ENCODE measurements at places on chromosomes 7 and 10.

GRCh38 chr7:30911133-30911532 is 520 bp upstream of the AQP1 start:
- H3K4me1 ChIP-seq, result peaks cover 34% of the 10 kb centered on the region
- no peak overlapping the region for H3K27ac ChIP-seq
- no peaks in the 10 kb centered on the region for H3K36me3 ChIP-seq
- DNase-seq, result no peak
- H3K4me3 ChIP-seq, result no peak overlapping the region

- H3K27me3 ChIP-seq, result no peaks in the 10 kb centered on the region
- H3K4me1 ChIP-seq, result no peaks in the 10 kb centered on the region
- no peak for DNase-seq
- no peaks in the 10 kb centered on the region for H3K36me3 ChIP-seq
These were observed 70.3 kb downstream of the C10orf143 start for GRCh38 chr10:130040351-130040750.

GRCh38 chr7:132581431-132581830 is 5.2 kb upstream of the PLXNA4 start:
- peaks cover 20% of the 10 kb centered on the region for H3K27me3 ChIP-seq
- H3K4me1 ChIP-seq, result no peaks in the 10 kb centered on the region
- H3K36me3 ChIP-seq, result no peaks in the 10 kb centered on the region
- no peak overlapping the region for H3K4me3 ChIP-seq

DNA sequence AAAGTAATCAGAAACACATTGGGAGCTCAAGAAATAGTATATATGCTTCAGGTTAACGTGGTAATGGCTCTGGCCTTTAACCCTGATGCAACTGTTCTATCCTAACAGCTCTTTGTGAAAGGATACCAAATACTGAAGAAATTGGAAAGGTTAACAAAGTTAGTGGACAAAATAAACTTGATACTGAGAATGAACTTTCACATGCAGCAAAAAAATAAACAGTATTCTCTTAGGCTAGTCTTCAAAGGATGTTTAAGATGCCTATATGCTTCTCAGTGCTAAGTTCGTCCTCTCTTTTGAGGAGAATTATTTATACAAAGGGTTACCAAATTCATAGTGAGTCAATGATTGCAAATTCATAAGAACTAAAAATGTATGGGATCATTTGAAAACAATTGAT is 256.2 kb upstream of the FERD3L start:
- H3K4me1 ChIP-seq, result peaks cover 20% of the 10 kb centered on the region
- H3K27me3 ChIP-seq, result no peaks in the 10 kb centered on the region
- no peak for DNase-seq
- no peak overlapping the region for H3K27ac ChIP-seq
- no peaks in the 10 kb centered on the region for H3K36me3 ChIP-seq

DNA sequence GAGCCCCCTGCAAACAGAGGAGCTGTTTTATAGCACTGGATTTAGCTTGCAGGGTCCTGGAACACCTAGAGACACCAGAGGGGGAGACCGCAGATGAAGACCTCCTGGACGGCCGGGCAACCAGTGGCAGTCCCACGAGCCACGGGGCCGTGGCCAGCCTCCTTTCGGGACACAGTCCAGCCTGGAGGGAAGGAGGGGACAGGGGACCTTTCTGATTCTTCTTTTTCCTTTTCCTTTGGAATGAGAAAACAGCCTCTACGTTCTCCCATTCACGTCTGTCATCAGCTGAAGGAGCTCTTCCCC is 35.4 kb upstream of the FAM20C start:
- H3K4me1 ChIP-seq, result peaks cover 7% of the 10 kb centered on the region
- H3K27me3 ChIP-seq, result no peaks in the 10 kb centered on the region
- no peak for DNase-seq
- no peaks in the 10 kb centered on the region for H3K36me3 ChIP-seq
- H3K4me3 ChIP-seq, result no peak overlapping the region

DNA sequence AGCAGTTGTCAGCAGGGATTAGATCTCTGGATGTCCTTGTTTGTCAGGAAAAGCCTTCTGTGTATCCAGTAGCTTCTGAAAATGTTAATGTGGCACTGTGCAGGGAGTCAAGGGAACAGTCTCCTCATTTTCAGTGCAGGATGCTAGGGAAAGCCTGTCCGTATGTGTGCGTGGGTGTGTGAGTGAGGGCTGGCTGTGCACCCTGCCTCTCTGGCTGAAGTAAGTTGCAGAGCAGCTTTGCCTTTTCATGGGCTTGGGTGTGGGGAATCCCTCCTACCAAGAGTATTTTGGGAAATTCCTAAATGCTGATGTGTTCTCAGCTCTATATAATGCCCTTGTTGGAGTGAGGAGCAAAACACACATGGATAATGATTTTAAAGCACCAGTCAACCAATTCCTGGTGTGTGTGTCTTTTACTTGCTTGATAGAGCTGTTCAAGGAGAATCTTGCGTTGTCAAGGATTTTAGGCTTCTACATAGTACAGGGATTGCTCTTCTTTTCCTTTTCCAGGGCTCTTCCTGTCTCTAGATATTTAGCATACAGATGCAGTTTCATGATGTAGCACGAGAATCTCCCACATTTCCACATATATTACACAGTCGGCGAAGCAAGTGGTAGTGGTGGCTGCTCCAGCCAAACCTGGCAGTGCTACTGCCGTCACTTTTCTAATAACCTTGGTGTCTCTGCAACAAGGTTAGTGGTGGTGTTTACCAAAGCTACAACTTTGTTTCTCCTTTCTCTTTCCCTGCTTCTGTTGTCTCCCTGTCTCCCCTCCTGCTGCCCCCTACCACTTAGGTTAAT is 92.8 kb downstream of the MCU start:
- H3K27ac ChIP-seq, result no peak overlapping the region
- H3K36me3 ChIP-seq, result no peaks in the 10 kb centered on the region
- peaks cover 33% of the 10 kb centered on the region for H3K4me1 ChIP-seq

DNA sequence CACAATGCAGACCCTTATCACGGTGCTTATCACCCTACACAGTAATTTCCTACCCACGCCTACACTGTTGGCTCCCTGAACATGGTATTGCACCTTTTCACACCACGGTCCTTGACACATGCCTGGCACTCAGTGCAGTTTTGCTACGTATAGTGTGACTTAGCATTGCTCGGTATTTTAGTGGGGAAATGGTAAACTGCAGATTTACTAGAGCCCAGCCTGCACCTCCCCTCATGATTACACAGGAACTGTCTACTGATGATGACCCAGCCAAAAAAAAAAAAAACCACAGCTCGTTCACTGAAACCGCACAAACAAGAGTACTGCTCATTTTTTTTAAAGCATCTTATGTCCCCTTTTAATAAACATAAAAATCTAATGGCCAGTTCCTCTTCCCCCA is 124.2 kb upstream of the ZNF746 start:
- H3K4me3 ChIP-seq, result no peak overlapping the region
- H3K27me3 ChIP-seq, result no peaks in the 10 kb centered on the region
- H3K27ac ChIP-seq, result no peak overlapping the region

- H3K27ac ChIP-seq, result no peak overlapping the region
- DNase-seq, result peak; percentile 53
- no peaks in the 10 kb centered on the region for H3K4me1 ChIP-seq
These were observed 22.7 kb downstream of the DYNC1I1 start for GRCh38 chr7:95794917-95795515.

DNA sequence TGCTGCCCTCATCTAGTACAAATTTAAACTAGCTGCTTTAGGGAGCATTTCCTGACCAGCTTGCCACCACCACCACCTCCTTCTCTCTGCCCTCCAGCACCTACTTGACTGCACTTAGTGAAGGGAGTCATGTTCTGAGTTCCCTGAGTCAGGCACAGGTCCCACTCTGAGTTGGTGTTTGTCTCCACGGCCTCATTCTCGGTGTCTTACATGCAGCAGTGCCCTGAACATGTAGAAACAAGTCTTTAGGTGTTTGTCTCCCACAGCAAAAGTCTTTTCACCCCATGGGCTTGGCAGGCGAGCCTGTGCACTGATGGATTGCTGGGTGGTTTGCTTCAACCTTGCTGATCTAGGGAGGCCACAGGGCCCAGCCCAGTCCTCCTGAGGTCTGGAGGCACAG is 16.9 kb downstream of the TSPAN14 start:
- H3K27ac ChIP-seq, result no peak overlapping the region
- no peak for DNase-seq
- H3K36me3 ChIP-seq, result no peaks in the 10 kb centered on the region
- no peaks in the 10 kb centered on the region for H3K27me3 ChIP-seq
- no peak overlapping the region for H3K4me3 ChIP-seq

DNA sequence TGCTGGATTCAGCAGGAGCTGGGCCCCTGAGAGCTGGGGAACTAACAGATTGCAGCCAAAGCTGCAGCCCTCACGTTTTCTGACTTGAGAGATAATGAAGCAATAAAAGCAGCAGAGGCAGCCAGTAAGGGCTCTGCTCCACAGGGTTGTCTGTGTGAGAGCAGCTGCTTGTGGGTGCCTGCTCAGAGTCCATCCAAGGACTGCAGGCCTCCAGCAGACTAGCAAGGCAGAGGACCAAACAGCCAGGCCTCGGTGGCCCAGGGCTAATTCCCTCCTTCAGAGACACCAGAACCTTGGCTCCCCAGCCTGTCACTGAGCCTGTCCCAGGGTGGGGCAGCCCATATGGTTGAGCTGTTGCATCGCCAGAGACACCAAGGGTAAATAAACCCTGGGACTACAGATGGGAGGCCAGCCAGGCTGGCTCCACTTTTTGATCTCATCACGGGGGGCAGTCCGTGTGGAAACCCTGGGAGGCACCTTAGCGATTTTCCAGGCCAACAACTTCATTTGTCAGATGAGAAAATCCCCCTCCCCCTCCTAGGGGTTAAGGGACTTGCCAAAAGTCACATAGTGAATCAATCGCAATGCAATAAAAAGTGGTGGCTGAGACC is 229.2 kb downstream of the WDR11 start:
- H3K27ac ChIP-seq, result no peak overlapping the region
- no peak overlapping the region for H3K4me3 ChIP-seq
- DNase-seq, result no peak
- no peaks in the 10 kb centered on the region for H3K4me1 ChIP-seq
- no peaks in the 10 kb centered on the region for H3K27me3 ChIP-seq
- no peaks in the 10 kb centered on the region for H3K36me3 ChIP-seq

GRCh38 chr10:58756130-58756719 is 243.6 kb downstream of the BICC1 start:
- no peaks in the 10 kb centered on the region for H3K36me3 ChIP-seq
- peak; percentile 70 for DNase-seq
- H3K27me3 ChIP-seq, result no peaks in the 10 kb centered on the region
- peak overlapping the region; percentile 97 for H3K27ac ChIP-seq
- peak overlapping the region; percentile 74 for H3K4me3 ChIP-seq
- peaks cover 50% of the 10 kb centered on the region for H3K4me1 ChIP-seq

- peaks cover 4% of the 10 kb centered on the region for H3K27me3 ChIP-seq
- no peak overlapping the region for H3K27ac ChIP-seq
- H3K36me3 ChIP-seq, result no peaks in the 10 kb centered on the region
- DNase-seq, result peak; percentile 79
These were observed 98.3 kb downstream of the TMEM130 start for GRCh38 chr7:98771519-98771918.

DNA sequence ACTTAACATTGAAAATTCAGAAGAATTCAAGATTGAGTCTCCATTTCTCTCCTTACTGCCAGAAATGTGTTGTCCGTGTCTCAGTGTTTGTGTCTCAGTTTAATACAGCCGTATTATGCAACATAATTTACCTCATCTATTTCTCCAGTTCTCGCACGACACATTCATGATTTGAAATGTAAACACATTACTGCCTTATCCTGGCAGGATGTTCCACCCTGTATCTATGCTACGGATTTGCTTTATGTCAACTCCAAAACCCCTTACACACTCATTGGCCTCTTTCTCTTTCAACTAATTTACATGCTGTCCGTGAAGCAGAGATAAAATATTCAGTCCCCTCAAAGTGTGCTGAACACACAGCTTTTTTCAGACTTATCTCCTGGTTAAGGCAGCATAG is 653.7 kb upstream of the SEMA3D start:
- H3K27ac ChIP-seq, result no peak overlapping the region
- no peak overlapping the region for H3K4me3 ChIP-seq
- no peaks in the 10 kb centered on the region for H3K36me3 ChIP-seq

GRCh38 chr7:23600236-23600635 is 3.1 kb downstream of the CCDC126 start:
- H3K4me3 ChIP-seq, result no peak overlapping the region
- H3K36me3 ChIP-seq, result no peaks in the 10 kb centered on the region
- no peaks in the 10 kb centered on the region for H3K27me3 ChIP-seq
- H3K4me1 ChIP-seq, result peaks cover 16% of the 10 kb centered on the region
- no peak overlapping the region for H3K27ac ChIP-seq

DNA sequence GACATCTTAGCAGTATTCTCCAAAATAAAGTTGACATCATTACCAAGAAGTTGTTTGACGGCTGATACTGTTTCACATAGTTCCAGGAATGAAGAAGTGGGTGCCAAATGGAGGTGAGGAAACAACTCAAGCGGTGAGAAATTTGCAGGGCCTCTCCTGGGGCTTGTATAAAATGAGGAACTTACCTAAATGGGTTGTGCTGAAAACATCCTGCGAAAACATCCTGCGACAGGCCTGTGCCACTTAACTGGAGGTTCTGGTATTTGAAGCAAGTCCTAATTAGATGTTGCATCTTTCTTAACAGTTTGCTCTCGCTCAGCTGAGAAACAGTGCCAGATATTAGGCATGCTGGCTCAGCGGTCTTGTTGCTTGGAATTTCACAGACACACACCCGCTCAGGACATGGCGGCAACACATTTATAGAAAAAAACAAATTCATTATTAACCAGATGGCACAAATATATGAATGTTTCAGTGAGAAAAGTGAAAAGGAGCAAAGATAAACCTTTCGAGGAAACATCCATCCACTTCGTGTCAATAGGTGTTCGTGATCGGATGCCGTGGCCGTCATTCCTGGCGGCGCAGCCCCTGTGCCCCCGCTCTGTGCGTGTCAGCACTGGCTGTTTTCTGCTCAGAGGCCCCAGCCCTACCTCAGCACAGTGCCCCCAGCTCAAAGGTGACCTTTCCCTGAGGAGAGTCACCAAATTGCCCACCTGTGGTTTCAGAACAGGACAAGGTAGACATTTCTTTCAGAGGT is 48.1 kb downstream of the CDC123 start:
- H3K27me3 ChIP-seq, result no peaks in the 10 kb centered on the region
- no peak overlapping the region for H3K4me3 ChIP-seq
- peaks cover 19% of the 10 kb centered on the region for H3K36me3 ChIP-seq
- no peak for DNase-seq
- no peaks in the 10 kb centered on the region for H3K4me1 ChIP-seq
- H3K27ac ChIP-seq, result no peak overlapping the region

DNA sequence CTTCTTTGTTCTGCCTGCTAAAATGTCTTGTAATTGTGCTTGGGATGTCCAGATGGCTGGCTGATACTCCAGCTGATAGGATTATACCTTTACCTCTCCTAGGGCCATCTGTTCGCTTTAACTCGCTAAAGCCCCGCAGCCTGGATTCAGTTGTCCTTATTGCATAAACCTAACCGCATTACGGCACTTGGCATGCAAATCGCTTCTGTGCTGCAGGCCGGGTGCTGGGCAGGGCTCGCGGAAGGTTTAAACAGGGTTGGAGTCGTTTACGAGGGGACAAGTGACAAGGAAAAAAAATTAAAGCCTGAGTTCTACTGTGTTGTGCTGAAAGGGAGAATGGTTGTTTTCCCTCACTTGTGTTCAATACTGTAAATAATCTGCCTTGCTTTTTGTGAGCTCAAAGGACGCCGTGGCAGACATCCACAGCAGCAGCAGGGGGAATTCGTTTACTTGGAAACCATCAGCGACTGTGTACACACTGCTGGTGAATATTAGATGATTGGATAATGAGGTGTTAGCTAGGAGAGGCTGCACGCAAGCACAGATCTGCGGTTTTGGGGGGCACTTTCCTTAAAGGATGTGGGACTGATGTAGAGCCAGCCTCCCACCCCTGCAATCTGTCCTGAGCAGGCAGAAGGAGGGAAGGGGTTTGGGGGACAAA is 93.0 kb downstream of the EBF3 start:
- no peaks in the 10 kb centered on the region for H3K27me3 ChIP-seq
- no peaks in the 10 kb centered on the region for H3K36me3 ChIP-seq
- DNase-seq, result peak; percentile 60
- no peak overlapping the region for H3K27ac ChIP-seq
- H3K4me1 ChIP-seq, result no peaks in the 10 kb centered on the region

All from GM23248 (cell line).